Dermis lymphatic vessel endothelial cell (primary cell): ENCODE measurements at places on chromosomes 7 and 10. TPM values are rescaled to one million over a fixed set of nuclear protein-coding genes. Genes with fewer than 3 reads are reported as not detected.

The AFAP1L2 gene
- 0.17 and 0.54 TPM in 2 replicates for total RNA-seq

The OPN1SW gene
- not detected in 2 replicates for total RNA-seq

The COL17A1 gene
- under 0.01 TPM in 2 replicates for total RNA-seq

The DMBT1 gene
- not detected in 2 replicates for total RNA-seq

The PDE6C gene
- total RNA-seq, result not detected in 2 replicates

The NUP205 gene
- total RNA-seq, result 27.8 and 33.2 TPM in 2 replicates

The CPA2 gene
- total RNA-seq, result not detected in 2 replicates

The PTPRN2 gene
- 2.7 and 3.1 TPM in 2 replicates for total RNA-seq

The AZGP1 gene
- total RNA-seq, result not detected in 2 replicates

The TMEM120A gene
- total RNA-seq, result 52.0 and 106 TPM in 2 replicates

The DRGX gene
- total RNA-seq, result not detected in 2 replicates

The AKR1C2 gene
- 65.3 and 146 TPM in 2 replicates for total RNA-seq

The AIFM2 gene
- 0.52 and 0.87 TPM in 2 replicates for total RNA-seq

The ZNF786 gene
- total RNA-seq, result 5.3 and 7.6 TPM in 2 replicates

The RAB19 gene
- total RNA-seq, result 0.17 TPM in 1 of 2 replicates, not detected in the other

The LRRC4 gene
- 0.65 and 1.4 TPM in 2 replicates for total RNA-seq

The CLRN3 gene
- 0.33 and 0.43 TPM in 2 replicates for total RNA-seq
